ENCODE measurements at places on chromosomes 1 and 21.

GRCh38 chr1:112532064-112532463 lies 23.3 kb downstream of the WNT2B start:
- DNase-seq = no peak

- DNase-seq = no peak
These were observed 109.0 kb downstream of the KCNH1 start for GRCh38 chr1:211024901-211025300.

DNA sequence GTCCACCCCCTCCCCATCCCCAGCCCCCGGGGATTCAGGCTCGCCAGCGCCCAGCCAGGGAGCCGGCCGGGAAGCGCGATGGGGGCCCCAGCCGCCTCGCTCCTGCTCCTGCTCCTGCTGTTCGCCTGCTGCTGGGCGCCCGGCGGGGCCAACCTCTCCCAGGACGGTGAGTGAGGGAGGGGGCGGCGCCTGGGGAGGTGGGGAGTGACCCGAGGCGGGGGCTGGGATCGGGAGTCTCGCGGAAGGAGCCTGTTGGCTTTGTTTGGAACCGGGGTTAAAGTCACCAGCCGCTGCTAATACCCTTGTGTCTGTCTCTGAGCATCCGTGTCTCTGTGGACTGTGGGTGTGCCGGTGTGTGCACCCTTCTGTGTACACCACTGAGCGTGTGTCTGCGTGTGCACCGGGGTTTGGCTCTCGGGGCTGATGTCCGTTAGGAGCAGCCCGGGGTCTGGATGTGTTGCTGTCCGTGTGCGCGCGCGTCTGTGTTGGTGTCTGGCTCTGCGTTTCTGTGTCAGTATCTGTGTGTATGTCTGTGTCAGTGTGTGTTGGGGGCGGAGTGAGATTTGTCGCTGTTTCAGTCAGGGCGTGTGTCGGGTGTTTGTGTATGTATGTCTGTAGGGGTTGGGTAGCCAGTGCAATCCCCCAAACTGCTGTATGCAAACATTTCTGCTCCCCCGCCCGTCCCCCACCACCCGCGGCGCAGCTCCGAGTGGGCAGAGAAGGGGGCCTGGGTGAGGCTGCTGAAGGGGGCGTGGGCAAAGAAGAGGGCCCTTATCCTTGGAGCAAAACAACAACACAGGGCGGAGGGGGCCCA lies 480 bp downstream of the CADM3 start:
- DNase-seq = no peak

GRCh38 chr1:5725855-5726585 lies 266.2 kb downstream of the NPHP4 start:
- DNase-seq = no peak

DNA sequence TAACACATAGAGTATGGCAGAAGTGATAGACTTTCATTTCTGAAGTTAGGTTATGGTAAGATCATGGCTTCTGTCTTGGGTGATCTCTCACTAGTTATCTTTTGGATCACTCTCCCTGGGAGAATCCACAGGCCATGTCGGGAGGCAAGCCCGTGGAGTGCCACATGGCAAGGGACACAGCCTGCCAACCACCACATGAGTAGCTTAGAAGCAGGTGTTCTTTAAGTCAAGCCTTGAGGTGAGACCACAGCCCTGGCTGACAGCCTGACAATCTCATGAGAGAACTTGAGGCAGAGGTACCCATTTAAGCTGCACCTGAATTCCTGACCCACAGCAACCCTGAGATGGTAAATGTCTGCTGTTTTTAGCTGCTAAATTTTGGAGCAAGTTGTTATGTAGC lies 130.4 kb downstream of the KCNN3 start:
- DNase-seq = no peak

GRCh38 chr1:182990413-182991144 lies 32.6 kb upstream of the LAMC1 start:
- DNase-seq = no peak

DNA sequence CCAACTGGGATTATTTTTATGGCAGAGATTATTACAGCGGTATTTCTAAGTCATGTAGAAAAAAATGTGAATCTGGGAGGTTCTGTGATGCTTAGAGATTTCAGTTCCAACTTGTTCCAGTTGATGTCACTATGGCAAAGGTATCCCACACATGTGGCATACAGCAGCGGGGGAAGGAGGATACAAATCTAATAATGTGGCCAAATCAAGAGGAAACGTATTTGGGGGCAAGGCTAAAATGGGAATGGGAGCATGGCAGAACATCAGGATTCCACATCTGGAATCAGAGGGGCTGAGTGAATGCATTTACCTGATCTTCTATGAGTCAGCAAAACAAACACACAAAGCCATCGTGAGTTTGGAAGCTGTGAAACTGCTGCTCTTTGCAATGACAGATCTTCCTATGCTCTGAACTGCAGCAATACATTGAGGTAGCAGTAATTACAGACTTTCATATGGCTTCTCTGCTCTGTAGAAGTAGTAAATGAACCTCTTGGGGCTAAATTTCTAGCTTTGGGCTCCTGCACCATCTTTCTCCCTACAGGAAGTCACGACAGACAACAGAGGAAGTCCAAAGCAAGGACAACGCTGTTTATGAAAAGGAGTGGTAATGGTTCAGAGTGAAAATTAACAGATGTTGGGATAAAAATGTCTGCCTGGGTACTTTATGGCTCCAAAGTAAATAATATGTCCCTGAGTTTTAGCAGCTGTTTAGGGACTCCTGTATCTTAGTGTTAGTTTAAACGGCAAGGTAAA lies 55.5 kb downstream of the GABPA start:
- DNase-seq = peak; percentile 2

GRCh38 chr1:225660544-225660946 lies 7.6 kb upstream of the ENAH start:
- DNase-seq = no peak

DNA sequence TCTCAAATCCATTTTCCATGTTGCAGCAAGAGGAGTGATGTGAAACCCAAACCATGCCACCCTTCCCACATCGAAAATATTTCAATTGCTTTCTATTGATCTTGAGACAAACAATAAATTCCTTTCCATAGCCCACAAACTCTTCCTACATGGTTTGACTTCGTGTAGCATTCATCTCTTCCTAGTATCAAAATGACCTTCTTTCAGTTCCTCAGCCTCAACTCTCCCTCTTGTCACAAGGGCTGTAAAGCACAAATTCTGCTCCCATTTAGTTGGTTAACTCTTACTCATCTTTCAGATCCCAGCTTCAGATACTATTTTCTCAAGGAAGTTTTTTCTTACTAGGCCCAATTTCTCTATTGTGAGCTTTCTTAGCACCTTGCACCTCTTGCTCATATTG lies 99.0 kb downstream of the ZNF281 start:
- DNase-seq = no peak

GRCh38 chr1:76053021-76053420 lies 21.5 kb upstream of the ST6GALNAC3 start:
- DNase-seq = no peak

GRCh38 chr1:52238887-52239707 lies 97.2 kb downstream of the ZFYVE9 start:
- DNase-seq = no peak

DNA sequence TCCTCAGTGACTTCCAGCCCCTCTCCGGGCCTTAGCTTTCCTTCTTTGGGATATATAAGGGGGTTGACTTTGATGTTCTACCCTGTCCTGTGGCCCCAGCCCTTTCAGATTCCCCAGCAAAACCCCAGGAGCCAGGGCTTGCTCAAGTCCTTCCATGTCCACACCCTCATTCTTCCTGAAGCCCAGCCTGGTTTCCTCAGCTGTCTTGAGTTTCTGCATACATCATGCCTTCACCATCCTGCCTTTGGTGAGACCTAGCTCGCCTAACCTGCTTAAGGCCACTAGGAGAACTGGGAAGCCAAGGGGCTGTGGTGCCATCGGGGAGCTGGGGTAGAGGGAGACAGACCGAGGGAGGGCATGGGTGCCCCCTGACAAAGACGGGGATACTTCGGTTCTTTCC lies 17.2 kb upstream of the PEF1 start:
- DNase-seq = no peak

GRCh38 chr1:2384130-2384860 lies 7.1 kb downstream of the MORN1 start:
- no peak for DNase-seq

DNA sequence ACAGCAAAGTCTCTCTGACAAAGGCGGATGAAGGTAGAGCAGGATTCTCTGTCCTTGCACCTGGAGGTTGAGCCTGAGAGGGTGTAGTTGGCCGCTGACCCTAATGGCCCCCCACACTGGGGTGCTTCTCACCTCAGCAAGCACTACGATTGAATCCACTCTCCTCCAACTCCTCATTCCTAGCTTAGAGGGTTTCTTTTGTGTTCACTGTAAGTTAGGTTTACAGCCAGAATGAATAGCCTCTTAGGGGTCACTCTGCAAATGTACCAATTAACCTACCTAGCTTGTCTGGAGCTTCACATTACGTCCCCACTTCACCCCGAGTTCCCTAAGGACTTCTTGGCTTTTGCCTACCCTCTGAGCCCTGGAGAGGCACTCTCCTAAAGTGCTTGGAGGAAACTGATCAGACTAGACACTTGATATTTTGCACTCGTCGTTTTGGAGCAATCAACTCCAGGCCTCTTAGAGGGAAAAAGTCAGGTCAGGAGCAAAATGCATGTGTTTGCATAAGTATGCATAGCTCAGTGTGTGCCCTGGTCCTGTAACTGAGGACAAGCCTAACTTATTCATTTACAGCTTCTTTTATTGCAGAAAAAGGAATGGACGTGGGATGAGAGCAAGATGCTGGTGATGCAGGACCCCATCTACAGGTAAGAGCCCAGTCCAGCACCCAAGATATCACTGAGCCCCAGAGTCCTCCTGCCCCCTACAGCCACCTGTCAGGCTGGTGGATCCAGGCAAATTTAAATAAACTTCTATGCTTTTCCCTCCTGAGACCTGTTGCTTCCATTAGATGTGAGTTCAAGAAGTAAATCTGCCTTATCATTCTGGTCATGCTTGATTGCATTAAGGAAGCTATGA lies 76.4 kb downstream of the SPATA46 start:
- no peak for DNase-seq

GRCh38 chr21:43942201-43942600 lies 69.9 kb upstream of the TRAPPC10 start:
- DNase-seq = no peak

DNA sequence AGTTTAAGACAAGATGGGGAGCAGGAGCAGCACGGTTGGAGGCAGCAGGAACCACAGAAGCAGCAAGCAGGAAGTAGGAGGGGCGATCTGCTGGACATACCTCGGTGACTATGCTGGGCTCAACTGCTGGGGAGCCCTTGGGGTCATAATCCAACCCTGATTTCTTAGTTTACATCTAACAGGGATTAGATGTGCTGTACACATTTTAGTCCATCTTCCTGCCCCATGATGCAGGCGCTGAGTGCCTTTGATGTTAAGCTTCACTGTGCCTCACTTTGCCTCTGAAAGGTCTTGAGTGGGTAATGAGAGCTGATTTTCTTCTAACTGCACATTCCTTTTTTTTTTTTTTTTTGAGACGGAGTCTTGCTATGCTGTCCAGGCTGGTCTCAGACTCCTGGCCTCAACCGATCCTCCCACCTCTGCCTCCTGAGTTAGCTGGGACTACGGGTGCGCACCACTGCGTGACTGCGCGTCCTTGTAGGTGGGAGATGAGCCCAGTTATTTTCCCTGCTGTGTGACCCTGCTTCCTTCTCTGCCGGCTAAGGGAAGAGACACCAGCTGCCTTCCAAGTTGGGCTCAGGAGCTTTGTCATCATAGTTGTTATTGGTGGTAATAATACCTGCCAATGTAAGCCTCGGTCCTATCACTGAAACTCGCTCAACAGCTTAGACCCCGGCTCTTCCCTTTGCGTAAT lies 1.1 kb upstream of the RCAN3 start:
- no peak for DNase-seq

DNA sequence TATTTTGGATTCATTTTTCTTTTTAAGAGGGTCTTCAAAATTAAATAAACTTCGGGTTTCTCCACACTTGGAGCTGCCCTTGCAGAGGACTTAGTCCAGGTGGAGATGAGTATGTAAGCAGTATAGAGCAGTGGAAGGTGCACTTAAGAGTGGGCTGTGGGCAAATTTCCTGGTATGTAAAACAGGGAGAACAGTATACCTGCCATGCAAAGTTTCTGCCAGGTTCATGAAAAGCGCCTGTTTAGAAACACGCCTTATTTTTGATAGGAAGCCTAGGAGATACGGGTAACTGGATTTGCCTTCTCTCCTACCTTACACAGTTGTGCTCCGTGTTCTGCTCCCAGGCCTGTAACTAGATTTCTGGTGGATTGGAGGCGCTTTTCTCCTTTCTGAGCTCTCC lies 1.2 kb downstream of the KDM4A start:
- no peak for DNase-seq

GRCh38 chr1:3530926-3531818 lies 76.7 kb downstream of the ARHGEF16 start:
- DNase-seq = peak; percentile 31

DNA sequence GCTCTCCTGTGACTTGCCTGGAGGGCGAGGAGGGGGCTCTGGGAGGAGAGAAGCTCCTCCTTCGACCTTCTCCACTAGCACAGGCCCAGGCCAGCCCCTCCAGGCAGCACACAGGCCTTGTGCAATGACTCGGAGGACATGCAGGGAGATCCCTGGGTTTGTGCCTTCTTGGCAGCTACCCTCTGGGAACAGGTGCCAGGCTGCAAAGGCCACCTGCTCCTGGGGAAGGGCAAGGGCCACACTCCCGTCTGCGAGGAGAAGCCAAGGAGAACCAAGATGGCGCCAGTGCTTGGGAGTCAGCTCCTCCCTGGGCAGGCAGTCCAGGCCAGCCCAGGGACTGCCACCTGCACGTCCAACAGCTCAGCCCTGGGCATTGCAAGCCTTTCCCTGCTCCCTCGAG lies 15.3 kb downstream of the CASZ1 start:
- no peak for DNase-seq

GRCh38 chr1:226625832-226626576 lies 77.4 kb downstream of the STUM start:
- DNase-seq = no peak

- no peak for DNase-seq
These were observed 97.2 kb downstream of the PCBP3 start for GRCh38 chr21:45740491-45741357.

- DNase-seq = no peak
These were observed 60.4 kb downstream of the CC2D1B start for GRCh38 chr1:52305417-52306226.

GRCh38 chr1:205667909-205668643 lies 12.2 kb downstream of the SLC45A3 start:
- no peak for DNase-seq

DNA sequence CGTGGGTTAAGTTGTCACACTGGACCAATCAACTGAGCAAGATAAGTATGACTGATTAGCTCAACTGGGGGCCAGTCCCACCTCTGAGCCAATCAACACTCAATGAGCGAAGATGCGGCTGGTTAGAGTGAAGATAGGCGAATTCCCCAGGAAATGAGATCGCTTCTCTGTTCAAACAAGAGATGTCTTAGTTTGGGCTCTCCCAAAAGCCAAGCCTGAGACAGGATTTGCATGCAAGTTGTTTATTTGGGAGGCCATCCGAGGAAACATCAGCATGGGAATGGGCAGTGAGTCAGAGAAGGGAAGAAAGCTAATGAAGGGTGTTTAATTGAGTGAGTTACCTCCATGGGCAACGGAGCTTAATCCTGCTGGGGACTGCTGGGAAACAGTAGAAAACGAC lies 4.9 kb upstream of the GJB5 start:
- no peak for DNase-seq

- DNase-seq = no peak
These were observed 1.7 kb downstream of the LYST start for GRCh38 chr1:235864931-235865525.

All from kidney epithelial cell (primary cell).